T1000 (cell line): ENCODE measurements at places on chromosomes 3 and 15.

GRCh38 chr15:57762302-57762701 lies 55.8 kb downstream of the POLR2M start:
- DNase-seq, result no peak

GRCh38 chr3:61807865-61808276 lies 246.5 kb downstream of the PTPRG start:
- no peak for DNase-seq

DNA sequence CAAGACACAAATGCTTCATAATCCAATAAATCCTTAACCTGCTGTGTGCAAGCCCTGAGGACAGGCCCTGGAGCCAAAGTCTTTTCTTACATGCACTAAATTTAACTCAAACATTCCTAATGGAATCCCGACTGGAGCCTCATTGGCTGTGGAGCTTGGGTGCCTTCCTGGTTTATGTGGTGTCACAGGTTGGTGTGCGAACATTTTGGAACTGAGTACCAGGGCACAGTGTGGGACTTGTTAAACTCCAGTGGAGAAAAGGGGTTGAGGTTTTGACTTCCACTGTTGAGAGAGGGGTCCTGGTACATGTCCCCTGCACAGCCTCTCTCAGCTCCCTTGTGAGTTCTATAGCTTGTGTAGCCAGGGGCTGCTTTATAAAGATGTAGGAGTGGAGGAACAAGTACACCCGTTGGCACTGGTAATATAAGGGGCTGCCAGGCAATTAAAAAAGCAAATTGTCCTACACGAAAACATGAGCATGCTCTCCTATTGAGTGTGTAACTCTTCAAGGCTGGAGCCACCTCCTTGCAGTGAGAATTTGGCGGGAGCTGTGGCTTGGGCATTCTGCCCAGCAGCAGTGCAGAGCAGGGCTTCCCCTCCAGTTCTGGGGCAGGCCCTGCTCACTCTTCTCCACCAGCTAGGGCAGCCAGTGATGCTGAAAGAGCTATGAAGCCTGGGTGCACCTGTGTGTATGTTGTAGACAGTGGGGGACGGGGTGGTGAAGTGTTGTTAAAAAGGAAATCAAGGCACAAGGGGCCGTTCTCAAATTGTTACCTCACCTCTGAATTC lies 218.1 kb downstream of the CLSTN2 start:
- DNase-seq, result no peak

GRCh38 chr15:44145495-44145894 lies 49.6 kb downstream of the FRMD5 start:
- DNase-seq, result no peak

GRCh38 chr3:191119415-191120295 lies 79.4 kb upstream of the OSTN start:
- DNase-seq, result no peak

- DNase-seq, result no peak
Measured at GRCh38 chr15:64251658-64252057, 88.8 kb upstream of the PPIB start.

GRCh38 chr3:4306091-4306490 lies 2.9 kb downstream of the SETMAR start:
- no peak for DNase-seq

GRCh38 chr3:172527306-172527705 lies 4.1 kb upstream of the TNFSF10 start:
- DNase-seq, result no peak

DNA sequence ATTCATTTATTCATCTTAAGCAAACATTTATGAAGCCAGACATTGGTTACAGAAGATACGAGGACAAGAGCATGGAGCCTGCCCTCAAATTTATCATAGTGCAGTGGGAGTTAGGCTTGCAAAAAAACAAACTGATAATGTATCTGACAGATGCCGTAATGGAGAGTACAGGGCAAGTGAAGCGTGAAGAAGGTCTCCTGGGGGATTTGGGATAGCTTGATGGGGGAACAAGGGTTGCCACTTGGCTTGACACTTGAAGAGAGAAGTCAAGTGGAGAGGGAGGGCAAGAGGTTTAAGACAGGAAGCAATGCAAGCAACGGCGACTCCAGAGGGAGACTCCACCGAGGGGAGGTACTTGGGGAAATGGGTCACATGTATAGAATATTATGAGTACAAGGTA lies 129.3 kb downstream of the SSR3 start:
- DNase-seq, result no peak

DNA sequence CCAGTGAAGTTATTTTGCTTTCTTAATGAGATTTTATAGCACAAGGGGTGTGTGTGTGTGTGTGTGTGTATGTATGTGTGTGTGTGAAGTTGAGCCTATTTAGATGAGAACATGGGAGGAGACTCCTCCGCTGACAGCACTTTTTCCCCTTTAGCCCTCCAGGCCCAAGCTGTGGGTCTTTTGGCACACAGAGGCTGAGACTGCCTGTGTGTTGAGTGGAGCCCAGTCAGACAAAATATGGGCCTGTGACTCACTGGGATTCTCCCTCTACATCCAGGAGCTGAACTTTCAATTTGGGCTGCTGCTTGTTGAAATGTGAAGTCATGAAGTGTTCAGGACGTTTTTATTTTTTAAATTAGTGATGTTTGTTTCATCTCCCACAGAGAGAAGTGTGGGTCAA lies 108.0 kb downstream of the MFSD1 start:
- DNase-seq, result peak; percentile 4

DNA sequence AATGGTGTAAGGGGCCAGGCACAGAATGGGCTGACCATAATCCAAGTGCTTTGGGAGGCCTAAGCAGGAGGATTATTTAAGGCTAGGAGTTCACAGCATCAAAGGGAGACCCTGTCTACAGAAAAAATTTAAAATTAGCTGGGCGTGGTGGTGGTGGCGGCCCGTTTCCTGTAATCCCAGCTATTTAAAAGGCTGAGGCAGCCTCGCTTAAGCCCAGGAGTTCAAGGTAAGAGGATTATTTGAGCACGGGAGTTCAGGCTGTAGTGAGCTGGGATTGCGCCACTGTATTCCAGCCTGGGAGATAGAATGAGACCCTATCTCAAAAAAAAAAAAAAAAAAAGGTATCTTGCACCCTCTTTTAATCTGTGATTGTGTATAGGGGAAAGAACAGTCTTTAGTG lies 1.9 kb downstream of the TMA7 start:
- no peak for DNase-seq

DNA sequence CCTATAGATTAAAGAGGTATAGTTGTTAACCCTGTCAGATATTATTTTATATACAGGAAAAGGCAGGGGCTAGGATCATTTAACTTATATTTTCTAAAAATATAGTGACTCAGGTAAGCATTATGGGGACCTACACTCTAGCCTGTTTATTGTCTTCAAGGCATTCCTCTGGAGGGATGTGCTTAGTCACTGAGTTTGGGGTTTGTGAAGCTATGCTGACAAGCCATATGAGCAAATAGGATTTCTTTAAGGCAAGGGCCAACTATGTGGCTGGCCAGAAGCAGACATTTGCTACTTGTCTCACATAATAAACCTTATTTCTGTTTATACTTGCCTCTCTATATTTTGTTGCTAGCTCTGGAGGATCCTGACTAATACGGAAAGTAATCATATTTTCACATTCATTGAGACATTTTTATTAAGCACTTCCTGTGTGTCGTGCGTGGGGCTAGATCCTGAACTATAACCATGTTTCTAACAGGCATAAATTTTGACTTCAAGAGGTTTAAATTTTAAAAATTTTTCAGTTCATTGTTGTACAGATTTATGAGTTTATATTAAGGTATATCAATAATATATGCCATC lies 153.4 kb downstream of the OTOL1 start:
- no peak for DNase-seq

DNA sequence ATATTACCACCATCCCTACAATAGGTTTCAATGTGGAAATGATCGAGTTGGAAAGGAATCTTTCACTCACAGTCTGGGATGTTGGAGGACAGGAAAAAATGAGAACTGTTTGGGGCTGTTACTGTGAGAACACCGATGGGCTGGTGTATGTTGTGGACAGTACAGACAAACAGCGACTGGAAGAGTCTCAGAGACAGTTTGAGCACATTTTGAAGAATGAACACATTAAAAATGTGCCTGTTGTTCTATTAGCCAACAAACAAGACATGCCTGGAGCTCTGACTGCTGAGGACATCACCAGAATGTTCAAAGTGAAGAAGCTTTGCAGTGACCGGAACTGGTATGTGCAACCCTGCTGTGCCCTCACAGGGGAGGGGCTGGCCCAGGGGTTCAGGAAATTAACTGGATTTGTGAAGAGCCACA lies 510 bp downstream of the ARL14 start:
- DNase-seq, result no peak

- no peak for DNase-seq
Measured at GRCh38 chr15:58442122-58442521, 10.3 kb downstream of the LIPC start.

- DNase-seq, result peak; percentile 62
Measured at GRCh38 chr3:136819731-136820679, 1.1 kb downstream of the SLC35G2 start.

GRCh38 chr3:122012821-122013220 lies 9.2 kb downstream of the ILDR1 start:
- no peak for DNase-seq

DNA sequence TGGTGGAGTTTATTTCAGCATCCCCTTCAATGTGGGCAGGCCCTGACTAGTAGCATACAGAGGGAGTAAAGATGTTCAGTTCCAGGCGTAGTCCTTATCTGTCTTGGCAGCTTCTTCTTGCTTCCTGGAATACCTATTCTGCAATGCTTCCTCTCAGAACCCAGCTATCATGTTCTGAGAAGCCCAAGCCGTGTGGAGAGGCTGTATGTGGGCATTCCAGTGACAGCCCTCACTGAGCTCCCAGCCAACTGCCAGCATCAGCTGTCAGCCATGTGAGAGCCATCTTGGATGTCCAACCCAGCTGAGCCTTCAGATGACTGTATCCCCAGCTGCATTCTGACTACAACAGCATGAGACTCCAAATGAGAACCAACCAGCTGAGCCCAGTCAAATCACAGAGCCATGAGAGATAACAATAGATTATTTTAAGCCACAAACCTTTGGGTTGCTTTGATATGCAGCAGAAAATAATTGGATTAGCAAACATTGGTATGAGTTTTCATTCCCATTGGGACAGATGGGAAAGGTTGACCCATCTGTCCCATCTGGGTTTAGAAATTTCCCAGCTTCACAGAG lies 8.4 kb upstream of the CMTM7 start:
- DNase-seq, result no peak

GRCh38 chr3:27610800-27611525 lies 111.2 kb downstream of the EOMES start:
- no peak for DNase-seq

- DNase-seq, result no peak
Measured at GRCh38 chr15:92833106-92833433, 67.1 kb upstream of the CHD2 start.

- no peak for DNase-seq
Measured at GRCh38 chr3:70308760-70309159, 3.7 kb downstream of the MDFIC2 start.

GRCh38 chr3:46100812-46101211 lies 73.5 kb upstream of the XCR1 start:
- DNase-seq, result no peak

DNA sequence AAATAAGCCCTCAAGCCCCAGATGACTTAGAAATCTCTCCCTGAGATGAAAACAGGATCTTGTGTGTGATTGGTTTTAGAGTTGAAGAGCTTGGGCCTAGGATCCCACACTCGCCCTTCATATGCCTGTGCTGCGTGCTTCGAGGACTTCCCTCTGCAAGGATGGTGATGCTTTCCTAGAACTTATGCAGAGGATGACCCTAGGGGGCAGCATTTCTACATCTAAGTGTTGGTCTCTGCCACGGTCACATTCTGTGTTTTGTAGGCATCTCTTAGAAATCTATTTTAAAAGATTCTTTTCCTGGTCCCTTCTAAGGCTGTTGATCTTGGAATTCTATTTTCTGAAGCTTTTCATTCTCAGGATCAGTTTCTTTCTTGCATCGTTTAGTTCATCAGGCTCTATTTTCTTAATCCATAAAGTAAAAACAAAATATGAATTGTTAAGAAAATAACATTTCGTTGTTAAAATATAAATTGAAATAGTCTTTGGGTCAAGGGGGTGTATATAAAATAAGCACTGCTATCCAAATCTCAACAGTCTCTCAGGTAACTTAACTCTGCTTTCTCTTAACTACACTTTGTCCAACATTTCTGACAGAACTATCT lies 45.7 kb downstream of the WDR76 start:
- DNase-seq, result peak; percentile 6

DNA sequence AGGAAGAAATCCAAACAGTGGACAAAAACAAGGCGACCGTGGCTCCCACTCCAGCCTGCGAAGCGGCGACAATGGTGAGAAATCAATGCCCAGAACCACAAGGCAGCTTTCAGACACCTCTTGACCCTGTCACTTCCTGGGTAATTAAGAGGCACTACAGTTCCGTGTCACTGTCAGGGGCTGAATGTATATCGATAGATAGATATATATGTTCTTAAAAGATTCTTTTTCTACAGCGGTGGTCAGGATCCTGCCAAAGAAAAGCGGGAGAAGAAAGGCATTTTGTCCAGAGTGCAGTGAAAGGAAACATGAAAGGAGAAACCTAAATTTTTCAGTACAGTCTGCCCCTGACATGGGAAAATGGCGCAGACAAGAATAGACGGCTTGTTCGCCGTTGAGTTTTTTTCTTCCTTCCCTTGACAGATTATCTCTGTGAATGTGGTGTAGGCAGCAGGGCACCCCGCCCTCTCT lies 56.2 kb upstream of the HES1 start:
- DNase-seq, result no peak

DNA sequence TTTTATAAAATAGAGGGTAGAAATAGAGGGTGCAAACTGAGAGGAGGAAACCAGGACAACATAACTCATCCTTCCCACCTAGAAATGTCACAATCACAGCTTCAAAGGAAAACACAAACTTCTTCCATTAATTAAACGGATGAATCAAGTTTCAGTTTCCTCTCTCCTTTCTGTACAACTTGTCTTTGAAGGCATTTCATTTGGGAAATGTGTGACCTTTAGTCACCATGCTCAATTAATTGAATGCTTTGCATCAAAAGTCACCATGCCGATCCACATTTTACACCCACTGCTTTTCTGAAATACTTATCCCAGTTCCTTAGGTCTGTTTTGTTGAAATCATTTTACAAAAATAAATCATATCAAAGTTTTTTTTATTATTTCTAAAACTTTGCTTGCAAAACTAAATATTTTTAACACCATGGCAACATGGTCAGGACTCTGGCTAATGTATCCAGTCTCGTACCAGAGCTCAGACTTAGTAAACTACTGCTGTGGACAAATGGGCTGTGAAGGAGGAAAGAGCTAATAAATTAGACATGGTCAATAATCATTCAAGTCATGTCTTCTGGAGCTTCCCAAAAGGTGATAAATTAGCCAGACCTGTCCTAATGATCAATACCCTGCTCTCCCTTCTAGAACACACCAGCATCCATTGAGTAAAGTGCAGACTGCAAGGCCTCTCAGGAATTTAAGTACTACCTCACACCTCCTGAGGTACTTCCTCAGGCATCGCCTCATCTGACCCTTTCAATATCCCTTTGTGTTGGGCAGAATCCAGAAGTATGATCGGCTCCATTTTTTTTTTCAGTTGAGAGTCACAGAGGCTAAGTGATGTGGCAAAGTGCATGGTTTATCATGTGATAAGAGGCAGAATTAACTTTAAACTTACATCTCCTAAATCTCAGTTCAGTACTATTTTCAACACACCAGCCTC lies 161.3 kb downstream of the GREM1 start:
- no peak for DNase-seq
